ENCODE measurements at places on chromosomes 4 and X. TPM values are rescaled to one million over a fixed set of nuclear protein-coding genes. Genes with fewer than 3 reads are reported as not detected.

Gene AADAT
- polyA plus RNA-seq, result not detected

Gene LPAR4
- polyA plus RNA-seq, result not detected

Gene PDCL2
- not detected for polyA plus RNA-seq

Gene VSIG1
- polyA plus RNA-seq, result not detected

Gene PABPC1L2B
- not detected for polyA plus RNA-seq

Gene VSIG4
- polyA plus RNA-seq, result 10.2 TPM

Gene DUX4
- not detected for polyA plus RNA-seq
